ENCODE measurements at places on chromosomes 12 and 14.

DNA sequence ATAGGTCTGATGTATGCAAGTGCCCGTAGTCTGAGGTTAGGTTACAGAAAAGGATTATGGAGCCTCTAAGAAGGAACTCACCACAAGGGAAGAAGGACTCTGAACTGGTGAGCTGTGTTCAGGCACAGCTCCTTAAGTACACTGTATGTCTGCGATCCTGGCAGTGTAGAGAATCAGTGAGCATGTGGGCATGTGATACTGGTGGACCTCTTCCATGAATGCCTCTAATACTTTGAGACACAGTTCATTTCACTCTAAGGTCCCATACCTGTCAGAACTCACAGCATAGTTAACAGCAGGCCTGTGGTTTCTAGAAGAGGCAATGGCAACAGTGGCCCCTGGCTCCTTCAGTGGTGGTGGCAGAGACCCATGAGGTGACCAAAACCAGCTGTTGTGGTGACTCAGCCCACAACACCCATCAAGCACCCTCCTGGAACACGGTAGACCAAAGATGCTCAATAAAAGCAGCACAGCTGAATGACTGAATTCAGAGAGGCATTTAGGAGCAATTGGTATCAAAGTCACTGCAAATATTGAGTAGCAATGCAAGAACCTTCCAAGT, 6.9 kb upstream of the OR6J1 start:
- DNase-seq: no peak

GRCh38 chr12:28909291-28909690, 239.8 kb upstream of the FAR2 start:
- no peak for DNase-seq

DNA sequence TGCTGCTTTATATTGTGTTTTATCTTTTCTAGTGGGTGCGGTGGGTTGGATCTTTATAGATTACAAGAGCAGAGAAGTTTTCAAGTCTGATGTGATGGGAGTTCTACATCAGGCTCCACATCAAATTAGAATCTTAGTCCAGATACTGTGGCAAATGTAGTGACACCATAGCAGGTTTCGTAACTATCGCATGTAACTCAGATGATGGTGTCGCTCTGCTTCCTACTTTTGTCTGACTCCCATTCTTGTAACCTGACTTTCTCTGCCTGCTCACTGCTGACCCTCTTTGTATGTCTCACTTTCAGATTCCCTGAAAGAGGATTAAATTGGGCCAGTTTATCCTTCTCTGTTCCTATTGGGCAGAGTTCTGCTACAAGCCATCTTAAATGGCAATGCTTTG, 22.8 kb upstream of the FBXO34 start:
- no peak for DNase-seq

DNA sequence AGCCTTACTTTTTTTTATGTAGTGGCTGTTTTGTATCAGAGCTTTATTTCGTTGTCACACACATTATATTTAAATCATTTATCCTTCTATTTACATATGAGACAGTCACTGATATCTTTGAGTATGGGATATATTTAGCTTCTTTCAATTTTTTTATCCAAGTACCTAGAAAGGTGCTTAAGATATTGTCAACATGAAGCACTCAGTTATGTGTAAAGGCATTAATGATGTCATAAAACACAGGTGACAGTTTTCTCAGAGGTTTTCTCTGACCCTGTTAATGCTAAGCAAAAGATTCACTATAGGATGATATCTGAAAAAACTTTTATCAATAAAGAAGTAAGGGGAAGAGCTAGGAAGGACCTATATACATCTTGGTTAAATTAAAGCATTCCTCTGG, 23.2 kb downstream of the LRFN5 start:
- no peak for DNase-seq

DNA sequence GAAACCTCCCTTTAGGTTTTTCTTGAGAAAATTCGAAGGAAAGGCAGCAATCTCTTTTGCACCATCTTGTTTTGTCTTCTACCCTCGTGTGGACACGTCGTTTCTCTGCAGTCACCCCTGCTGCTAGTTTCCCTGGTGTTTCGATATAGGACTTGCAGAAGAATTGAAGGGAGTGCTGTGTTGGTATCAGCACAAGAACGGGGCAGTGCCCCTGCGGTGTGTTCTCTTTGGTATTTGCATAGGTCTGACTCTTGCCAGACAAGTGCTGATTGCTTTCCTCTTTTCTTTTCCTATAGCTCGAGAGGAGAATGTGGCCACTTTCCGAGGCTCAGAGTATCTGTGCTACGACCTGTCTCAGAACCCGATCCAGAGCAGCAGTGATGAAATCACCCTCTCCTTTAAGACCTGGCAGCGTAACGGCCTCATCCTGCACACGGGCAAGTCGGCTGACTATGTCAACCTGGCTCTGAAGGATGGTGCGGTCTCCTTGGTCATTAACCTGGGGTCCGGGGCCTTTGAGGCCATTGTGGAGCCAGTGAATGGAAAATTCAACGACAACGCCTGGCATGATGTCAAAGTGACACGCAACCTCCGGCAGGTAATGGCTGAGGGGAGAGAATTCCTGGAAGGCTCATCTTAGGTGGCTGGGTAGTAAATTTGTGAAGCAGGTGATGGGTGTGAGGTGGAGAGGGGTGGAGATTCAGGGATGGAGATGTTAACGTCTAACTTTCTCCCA, 474.8 kb downstream of the NRXN3 start:
- DNase-seq: no peak
